ENCODE measurements at places on chromosomes 7 and 10. TPM values are rescaled to one million over a fixed set of nuclear protein-coding genes. Genes with fewer than 3 reads are reported as not detected.

- no peak for DNase-seq
Measured at GRCh38 chr7:48245751-48246472, 74.7 kb downstream of the ABCA13 start.

DNA sequence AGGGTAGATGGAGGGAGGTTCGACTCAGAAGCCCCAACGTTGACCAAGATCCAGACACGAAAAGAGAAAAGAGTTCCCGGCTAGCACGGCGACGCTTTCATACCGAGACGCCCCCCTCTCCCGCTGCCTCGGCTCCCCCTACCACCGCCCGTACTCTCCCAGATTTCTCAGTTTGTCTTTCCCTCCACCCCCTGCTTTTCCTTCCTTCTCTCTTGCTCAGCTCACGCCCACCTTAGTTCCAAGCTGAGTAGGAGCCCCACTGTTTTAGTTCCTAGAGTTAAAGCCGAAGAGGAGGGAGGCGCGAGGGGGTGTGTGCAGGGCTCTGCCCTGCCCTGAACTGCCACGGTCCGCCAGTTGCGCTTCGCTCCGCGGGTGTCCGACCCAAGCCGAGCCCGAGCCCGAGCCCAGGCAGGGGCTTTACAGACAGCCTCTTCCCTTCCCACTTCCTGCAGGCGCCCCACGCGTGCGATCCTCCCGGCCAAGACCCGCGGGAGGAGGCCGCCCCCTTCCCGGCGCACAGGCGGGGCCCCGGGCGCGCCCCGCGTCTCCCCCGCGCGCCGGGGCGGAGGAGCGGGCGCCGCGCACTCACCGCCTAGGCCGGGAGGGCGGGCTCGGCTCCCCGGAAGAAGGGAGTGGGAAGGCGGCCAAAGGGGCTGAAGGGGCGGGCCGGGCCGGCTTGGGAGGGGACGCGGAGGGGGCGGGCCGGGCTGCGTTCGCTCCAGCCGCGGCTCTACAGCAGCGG lies at the start of gene EPHB6:
Gene EPHB6 (plus strand): TSS at position 705 of the 742 bp plus-strand sequence. CDS start 8,152 bp downstream, outside the sequence.
- peak; percentile 93 for DNase-seq

DNA sequence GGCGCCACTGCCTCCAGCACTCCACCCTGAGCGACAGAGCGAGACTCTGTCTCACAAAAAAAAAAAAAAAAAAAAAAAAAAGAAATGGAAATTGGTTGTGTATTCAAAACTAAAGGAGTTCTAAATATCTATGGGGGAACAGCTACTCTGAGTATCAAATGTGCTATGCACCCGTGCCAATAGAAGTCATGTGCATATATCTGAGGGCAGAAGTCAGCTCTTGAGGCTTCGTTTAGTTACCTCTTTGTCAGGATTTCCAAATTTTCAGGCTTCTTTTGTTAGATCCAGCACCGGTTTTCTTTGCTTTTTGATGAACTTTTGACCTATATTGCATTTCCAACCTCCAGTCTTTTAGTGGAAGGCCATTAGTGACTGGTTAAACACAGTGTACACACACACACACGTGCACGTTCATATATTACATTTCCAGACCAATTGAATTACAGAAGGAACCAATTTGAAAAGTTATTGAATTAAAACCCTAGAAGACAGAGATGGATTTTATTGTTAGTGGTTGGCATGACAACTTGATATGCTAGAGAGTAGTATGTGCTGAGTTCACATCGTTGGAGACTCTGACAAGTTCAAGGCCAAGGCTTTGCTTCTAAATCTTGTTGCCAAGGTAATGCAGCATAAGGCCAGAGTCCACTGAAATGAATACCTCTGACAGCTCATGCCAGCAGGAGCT lies 33.1 kb upstream of the ADD3 start:
- no peak for DNase-seq

PNLIP gene
- total RNA-seq, result 2.8 TPM

SLC26A5 gene
- 0.71 TPM for total RNA-seq

HNRNPH3 gene
- 140 TPM for total RNA-seq

DNA sequence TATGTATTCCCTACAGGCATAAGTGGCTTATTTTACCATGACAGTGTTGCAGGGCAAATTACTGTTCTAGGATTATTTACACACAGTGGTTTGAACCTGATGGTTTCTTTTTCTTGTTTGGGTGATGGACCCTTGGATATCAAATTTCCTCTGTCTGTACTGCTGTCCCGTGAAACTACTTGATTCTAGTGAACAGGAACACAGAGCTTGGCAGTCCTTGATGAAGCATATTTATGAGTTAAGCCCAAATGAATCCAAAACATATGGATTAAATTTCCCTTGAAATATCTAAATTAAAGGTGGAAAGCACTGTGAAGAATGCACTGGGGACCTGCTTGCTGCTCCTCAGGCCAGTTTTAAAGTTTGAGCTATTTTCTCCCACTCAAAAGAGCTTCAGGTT lies 635.3 kb downstream of the INHBA start:
- DNase-seq, result no peak

GRCh38 chr10:4983615-4984216 lies 19.9 kb downstream of the AKR1C2 start:
- no peak for DNase-seq

DNA sequence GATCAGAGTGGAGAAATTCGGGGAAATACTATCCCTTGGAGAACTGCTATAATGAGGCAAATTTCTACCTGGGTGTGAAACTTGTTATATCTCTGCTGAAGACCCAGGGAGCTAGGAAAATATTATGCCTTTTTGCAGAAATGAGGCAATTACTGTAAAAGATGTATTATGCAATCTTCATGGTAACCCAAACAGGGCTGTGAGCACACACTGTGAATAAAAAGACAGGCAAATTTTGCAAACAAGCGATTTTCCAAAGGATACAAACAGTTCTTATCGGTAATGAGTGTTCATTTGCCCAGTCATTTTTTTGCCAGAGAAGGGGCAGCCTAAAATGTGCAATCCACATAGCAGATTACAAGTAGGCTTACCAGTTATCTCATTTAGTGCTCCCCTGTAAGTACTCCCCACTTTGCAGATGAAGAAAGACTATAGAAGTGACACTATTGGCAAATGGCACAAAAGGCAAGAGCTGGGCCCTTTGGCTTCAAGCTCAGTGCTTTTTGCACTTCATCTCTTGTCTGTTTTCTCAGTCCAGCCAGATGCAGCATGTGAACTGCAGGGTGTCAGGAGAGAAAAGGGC lies 205.8 kb downstream of the HECW1 start:
- DNase-seq, result no peak

- DNase-seq, result no peak
Measured at GRCh38 chr10:19043431-19043830, 5.2 kb upstream of the MALRD1 start.

BAIAP2L1 gene
- total RNA-seq, result 5.1 TPM

DNA sequence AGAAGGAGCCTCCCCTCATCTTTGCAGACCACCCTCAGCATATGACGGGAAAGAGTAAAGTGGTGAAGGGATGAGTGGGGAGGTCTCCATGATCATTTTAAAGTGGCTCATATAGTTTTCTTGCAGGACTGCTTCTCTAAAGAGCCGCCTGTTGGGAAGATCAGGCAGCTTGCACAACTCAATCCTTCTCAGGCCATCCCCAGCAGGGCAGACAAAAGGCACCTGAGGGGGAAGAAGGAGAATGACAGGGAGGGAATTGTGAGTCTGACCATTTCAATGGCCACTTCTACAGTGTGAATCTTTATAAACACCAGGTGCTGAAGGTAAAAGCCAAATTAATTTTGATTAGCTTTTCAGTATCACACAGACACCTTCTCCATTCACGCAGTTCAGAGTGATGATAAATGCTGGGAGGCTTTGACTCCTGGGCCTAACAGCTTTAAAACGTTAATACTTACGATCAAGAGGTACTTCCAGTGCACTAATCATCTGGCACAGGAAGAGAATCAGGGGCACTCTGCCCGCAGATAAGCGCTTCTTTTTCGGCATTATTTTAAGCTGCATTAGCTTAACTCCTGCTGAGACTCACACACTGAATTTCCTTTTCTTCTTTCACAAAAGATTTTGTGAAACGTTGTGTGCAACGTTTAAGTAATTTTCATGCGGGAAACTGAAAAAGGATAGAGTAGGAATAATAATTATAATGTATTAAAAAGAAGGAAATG lies 109.5 kb upstream of the LAMB4 start:
- no peak for DNase-seq

LRRC4 gene
- total RNA-seq, result 14.7 TPM
